GM20000 (cell line): ENCODE measurements at places on chromosomes 1 and 21.
A peak's percentile ranks its signal among the peaks of the same experiment; 100 is the strongest.

DNA sequence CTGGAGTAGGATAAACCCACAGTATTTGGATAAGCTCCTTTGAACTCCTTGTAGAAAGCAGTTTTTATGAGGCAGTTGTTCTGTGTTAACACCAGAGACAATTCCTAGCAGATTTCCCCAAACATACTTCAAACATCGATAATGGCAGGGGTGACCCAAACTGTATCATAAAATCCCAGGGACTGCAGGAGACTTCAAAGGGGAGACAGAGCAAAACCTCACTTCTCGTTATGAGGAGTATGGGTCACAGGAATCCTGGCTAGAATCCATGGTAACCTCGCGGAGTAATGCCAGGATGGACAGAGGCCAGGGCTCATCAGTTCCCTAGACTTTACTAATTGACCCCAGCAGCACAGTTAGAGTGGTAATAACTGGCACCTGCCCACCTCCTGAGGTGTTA, 148.0 kb downstream of the DHRS3 start:
- no peak for DNase-seq

GRCh38 chr1:156382561-156382960, 13.6 kb downstream of the RHBG start:
- no peak for DNase-seq

- no peak for DNase-seq
These were observed 34.5 kb downstream of the SLC45A1 start for GRCh38 chr1:8352471-8352845.

DNA sequence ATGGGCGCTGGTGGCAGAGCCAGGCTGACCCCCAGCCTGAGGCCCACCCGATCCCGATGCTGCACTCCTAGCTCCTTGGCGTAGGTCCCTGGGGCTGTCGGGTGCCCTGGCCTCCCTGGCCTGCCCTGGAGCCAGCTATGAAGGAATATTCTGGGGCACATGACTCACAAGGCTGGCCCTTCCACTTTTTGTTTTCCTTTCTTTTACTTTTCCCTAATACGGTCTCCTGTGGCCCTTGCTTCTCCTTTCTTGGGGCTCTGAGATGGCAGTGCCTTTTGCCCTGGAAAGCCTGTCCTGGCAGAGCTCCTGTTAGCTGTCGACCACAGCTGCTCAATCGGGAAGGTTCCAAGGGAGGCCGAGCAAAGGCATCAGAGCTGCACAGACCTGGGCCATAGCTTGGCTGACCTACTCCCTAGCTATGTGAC, 22.1 kb downstream of the ARHGEF10L start:
- DNase-seq = no peak

GRCh38 chr1:234712891-234713305, 102.9 kb upstream of the IRF2BP2 start:
- no peak for DNase-seq

DNA sequence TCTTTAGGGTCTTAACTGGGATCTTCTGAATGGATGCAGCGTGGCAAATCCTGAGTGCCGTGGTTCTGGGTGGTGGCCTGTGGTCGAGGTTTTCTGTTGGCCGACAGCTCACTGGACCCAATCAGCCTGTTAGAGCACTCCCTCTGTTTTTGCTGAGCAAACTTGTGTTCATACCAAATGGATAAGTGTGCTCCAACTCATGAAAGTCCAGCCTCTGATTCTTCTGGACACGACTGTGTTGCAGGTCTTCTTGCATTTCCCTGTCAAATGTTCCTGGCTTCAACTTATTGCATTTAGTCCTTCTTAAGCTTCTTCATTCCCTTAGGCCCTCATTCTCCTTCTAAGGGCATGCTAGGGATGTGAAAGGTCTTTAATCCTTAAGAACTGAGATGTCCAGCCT, 63.7 kb downstream of the AJAP1 start:
- DNase-seq = no peak

DNA sequence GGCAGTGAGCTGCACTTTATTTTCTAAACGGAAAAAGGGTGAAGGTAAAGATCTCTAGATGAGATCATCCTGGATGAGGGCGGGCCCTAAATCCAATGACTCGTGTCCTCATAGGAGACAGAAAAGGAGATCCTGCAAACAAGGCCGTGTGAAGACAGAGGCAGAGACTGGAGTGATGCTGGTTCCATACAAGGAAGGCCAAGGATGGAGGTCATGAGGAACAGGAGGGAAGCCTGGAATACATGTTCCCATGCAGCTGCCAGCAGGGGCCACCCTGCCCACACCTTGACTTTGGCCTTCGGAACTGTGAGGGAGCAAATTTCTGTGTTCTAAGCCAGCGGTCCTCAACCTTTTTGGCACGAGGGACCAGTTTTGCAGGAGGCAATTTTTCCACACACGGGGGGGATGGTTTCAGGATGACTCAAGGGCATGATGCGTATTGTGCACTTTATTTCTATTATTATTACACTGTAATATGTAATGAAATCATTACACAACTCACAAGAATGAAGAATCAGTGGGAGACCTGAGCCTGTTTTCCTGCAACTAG, 94.3 kb downstream of the PSMG1 start:
- DNase-seq = no peak

DNA sequence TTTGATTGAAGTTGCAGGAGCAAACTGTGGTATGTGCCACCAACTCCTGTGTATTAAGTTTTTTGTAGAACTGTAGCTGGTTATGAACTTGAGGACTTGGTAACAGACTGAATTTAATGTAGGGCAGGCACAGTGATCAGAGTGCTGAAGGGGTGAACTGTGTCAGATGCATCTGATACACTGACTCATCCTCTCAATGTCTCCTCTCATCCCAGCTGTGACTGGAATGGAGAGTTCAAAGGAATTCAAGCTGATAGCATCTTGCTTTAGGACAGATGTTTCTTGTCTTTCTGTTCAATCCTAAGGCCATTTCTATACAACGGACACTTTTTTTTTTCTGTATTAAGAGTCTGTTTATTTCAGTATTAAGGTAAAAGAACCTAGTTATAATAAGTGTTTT, 25.0 kb upstream of the GBP1 start:
- no peak for DNase-seq

DNA sequence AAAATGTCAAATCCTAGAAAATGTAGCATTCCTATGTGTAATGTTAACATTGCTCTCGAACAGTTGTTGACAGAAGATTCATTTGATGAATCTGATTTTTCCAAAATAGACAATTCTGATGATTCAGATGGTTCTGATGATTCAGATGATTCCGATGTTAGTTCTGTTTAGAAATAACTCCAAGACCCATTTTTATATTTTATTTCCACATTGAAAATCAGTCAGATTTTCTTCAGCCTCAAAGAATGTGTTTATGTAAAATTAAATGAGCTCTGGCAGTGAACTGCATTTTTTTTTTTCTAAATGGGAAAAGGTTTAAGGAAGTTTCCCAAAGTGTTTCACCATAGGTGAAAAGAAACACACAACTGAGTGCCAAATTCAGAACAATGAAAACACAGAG, 136.5 kb downstream of the TSEN15 start:
- no peak for DNase-seq

GRCh38 chr1:3226701-3227350, 157.8 kb downstream of the PRDM16 start:
- DNase-seq = no peak

DNA sequence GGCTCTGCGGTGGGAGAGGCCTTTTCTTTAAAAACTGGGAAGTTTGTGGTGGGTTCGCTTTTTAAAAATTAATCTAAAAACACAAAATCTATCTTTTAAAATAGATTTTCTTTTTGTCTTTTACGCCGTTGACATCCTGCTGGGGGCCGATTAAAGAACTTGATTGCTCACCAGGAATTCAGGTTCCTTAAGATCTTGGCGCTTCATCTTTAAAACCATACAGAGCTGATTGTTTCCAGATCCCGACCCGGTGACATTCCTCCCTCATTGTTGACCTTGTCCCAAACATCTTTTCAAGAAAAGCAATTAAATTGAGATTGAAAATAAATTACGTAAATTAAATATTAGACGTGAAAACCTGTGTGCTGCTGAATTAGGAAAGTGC, 546 bp upstream of the ZNF697 start:
- no peak for DNase-seq

- DNase-seq = no peak
These were observed 116.8 kb downstream of the LRRC53 start for GRCh38 chr1:74395571-74395970.

- DNase-seq = no peak
These were observed 139.7 kb downstream of the TSEN15 start for GRCh38 chr1:184191181-184191621.

GRCh38 chr1:234214129-234214910, 158.9 kb upstream of the COA6 start:
- DNase-seq = peak; percentile 54

DNA sequence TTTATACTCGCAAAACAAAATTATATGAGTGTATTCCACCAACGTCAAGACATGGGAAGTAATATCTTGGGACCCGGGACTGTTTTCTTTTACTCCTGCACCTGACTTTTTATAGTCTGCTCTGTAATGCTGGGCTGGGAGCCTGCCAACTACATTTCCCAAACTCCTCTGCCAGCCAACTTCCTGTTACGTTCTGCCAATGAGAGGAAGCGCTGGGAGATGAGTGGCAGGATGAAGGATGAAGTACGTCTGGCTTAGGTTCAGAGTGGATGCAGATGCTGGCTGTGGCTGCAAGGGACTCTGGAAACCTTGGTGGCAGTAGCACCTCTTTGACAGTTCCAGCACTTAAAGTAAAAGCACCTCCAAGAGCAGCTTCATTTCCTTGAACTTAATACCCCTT, 59.6 kb downstream of the USP24 start:
- no peak for DNase-seq

DNA sequence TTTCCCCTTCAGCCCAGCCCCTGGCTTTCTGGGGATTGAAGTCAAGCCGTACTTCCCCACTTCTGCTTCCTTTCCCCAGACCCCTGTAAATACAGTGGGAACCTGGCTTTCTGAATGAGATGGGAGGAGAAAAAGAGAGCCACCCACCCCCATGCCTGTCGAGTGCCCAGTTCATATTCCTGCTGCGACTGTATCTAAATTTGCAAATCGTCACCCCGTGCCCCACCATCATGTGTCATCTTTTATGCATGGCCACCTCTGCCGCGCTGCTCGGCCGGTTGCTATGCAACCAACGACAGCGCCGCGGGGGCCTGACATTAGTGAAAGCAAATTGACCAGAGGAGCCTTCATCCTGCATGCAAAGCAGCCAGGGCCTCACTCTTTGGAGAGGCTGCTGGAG, 143.0 kb downstream of the ELAVL4 start:
- peak; percentile 31 for DNase-seq

DNA sequence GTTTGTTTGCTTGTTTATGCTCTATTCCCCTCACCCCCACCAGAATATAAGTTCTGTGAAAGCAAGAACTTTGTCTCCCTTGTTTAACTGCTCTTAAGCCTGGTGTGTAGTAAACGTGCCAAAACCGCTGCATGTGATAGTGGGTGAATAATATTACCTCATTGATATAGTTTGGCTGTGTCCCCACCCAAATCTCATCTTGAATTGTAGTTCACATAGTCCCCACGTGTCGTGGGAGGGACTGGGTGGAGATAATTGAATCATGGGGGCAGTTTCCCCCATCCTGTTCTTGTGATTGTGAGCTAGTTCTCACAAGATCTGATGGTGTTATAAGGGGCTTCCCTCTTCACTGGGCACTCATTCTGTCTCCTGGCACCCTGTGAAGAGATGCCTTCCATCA, 7.6 kb downstream of the LRRC8B start:
- DNase-seq = no peak

GRCh38 chr1:110264430-110264829, 54.3 kb downstream of the KCNC4 start:
- no peak for DNase-seq

DNA sequence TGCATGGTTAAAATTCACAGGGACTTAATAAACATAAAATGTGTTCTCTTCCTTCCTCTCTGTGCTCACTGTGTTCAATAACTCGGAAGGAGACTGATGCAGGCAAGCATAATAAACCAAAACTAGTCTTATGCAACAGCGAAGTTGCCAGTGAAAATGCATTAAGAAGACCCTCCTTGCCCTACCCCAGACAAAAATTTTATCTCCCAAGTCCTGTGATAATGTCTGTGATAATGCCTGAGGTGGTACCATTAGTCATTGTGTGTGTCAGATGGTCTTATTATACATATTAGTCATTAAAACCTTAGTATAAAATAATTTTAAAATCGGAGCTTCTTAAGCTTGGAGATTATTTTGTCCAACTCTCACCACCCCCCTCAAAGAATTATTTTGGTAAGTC, 97.8 kb downstream of the NGF start:
- DNase-seq = no peak

DNA sequence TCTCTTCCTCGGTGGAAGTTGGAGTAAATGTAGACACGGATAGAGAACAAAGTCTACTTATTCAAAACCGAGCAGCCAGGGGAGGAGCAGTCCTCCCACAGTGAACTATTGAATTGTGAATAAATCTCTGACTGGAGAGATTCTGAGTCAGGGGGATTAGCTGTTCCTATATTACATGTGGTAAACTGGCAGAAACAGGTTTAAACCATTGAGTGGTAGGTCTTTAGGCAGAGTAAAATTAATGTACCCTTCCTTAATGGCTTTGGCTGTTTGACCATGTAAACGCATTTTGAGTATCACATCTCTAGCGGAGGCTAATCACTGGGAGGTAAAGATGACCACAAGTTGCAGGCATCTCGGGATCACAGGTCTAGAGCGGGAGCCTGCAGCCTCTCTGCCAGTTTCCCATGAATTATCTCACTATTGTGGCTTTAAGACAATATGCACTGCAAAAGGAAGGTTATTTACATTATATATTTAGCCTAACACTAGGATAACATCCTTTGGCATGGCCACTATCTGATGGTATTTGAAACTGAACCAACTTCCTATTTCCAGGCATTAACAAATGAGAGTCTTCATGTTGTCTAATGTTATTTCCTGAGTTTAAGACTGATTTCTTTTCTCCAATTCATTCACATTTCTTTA, 7.9 kb upstream of the DISC1 start:
- DNase-seq = no peak

DNA sequence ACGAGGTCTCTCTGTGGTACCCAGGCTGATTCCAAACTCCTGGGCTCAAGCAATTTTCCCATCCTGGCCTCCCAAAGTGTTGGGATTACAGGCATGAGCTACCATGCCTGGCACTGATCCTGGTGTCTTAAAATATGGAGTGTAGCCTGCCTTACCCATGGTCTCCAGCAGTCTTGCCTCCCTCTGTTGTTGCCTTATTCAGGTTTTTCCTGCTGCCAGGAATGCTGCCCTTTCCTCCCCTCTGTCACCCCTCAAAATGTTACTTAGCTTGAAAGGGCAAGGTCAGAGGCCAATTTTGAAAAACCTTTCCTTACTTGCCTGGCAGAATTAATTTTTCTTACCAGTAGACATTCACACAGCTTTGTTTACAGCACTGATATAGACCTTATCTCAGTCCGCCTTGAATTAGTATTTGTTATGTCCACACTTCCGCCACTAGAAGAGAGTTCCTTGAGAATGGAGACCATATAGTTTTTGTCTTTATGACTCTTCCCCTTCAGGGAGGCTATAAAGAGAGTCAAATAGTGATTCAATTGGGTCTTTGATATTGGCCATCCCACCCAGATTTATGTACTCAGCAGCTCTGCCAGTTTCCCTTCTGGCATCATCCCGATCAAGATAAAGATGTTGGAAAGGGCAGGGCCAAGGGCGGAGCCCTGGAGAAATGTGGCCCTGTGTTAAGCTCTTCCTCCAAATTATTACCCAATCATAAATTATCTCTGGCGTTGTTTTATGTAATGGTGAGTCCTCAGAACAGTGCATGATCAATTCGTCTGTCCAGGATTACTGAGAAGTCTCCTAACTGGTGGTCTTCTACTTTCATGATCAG, 38.8 kb downstream of the C1orf21 start:
- no peak for DNase-seq
